Stimulated activated CD4-positive, alpha-beta T cell treated with anti-CD3 and anti-CD28 coated beads, Interleukin-1b, Interleukin-23, amount 100 ng/mL, for 1 hour (primary cell): ENCODE measurements at places on chromosomes 1 and 21.

GRCh38 chr1:31977385-31978131 is 36.1 kb upstream of the KHDRBS1 start:
- DNase-seq = no peak

DNA sequence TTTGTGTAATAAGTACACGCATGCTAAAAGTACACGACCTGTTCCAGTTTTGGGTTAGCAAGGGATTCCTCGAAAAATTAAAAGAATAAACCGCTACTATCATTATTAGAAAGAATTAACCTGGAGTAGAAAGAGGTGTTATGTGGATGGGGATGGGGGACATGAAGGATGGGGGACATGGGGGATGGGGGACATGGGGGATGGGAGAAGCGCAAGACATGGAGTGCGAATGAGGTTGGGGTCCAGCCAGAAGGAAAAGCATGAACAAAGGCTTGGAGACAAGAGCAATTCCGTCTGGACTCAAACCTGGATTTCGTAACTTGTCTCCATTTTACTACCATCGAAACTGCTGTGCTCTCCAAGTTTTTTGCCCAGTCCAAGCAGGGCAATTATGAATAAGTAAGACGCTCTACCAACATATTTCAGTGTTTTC is 591 bp upstream of the KDM1A start:
- no peak for DNase-seq

- no peak for DNase-seq
Observed at GRCh38 chr1:156912310-156912709, 8.1 kb upstream of the LRRC71 start.

GRCh38 chr1:114319418-114319817 is 165.7 kb upstream of the SYT6 start:
- DNase-seq = no peak

- no peak for DNase-seq
Observed at GRCh38 chr1:66371233-66372005, 162.5 kb upstream of the SGIP1 start.

DNA sequence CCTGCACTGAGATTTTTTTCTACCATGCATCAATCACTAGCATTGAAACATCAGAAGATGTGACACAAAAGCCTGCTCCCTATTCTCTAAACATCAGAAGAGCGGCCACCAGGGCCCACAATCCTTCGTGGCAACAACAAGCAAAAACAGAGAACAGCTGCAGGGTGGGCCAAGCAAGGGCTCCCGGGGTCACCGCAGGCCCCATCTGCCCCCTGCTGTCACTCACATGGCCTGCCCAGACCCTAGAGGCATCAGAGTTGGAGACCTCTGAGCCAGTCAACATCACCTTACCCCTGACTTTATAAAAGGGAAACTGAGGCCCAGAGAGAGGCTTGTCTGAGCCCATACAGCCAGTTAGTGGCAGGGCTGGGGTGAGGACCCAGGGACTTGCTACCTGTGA is 1.8 kb downstream of the LAPTM5 start:
- no peak for DNase-seq

GRCh38 chr1:105686026-105686425 is 1370.4 kb upstream of the PRMT6 start:
- no peak for DNase-seq

GRCh38 chr21:45302082-45303061 is 14.7 kb upstream of the POFUT2 start:
- DNase-seq = no peak

DNA sequence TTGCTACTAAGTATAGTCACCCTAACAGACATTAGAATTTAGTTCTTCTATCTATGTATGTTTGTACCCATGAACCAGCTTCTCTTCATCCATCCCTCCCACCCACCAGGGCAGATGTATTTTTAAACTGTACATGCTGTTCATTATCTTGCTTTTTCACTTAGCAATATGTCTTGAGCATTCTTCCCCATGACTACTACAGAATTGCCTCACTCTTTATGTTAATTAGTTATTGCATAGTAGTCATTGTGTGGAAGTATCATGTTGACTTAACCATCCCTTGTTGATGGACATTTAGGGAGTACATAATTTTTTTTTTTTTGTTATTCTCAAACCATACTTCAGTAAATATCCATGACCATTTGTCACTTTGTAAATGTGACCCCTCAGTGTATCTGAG is 9.9 kb downstream of the HUNK start:
- DNase-seq = no peak

DNA sequence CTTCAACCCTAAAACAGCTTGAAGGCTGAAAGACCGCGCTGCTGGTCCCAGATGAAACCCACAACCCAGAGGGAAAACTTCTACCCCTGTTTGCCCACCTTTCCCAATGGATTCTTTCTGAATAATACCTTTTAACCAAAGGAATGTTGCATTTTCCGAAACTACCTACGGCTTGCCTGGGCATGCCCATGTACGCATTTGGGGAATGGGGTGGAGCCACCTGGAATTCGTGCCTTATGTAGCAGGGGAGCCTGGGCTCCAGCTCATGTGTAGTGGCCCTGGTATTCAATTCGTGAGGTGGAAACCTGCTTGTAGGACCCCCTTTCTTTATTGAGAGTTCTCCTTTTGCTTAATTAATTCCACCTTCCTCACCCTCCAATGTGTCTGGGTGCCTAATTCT is 256.6 kb upstream of the RGS18 start:
- DNase-seq = no peak

- no peak for DNase-seq
Observed at GRCh38 chr1:5585256-5585655, 407.0 kb downstream of the NPHP4 start.

GRCh38 chr1:151144474-151145303 is 1.7 kb downstream of the SEMA6C start:
- no peak for DNase-seq

DNA sequence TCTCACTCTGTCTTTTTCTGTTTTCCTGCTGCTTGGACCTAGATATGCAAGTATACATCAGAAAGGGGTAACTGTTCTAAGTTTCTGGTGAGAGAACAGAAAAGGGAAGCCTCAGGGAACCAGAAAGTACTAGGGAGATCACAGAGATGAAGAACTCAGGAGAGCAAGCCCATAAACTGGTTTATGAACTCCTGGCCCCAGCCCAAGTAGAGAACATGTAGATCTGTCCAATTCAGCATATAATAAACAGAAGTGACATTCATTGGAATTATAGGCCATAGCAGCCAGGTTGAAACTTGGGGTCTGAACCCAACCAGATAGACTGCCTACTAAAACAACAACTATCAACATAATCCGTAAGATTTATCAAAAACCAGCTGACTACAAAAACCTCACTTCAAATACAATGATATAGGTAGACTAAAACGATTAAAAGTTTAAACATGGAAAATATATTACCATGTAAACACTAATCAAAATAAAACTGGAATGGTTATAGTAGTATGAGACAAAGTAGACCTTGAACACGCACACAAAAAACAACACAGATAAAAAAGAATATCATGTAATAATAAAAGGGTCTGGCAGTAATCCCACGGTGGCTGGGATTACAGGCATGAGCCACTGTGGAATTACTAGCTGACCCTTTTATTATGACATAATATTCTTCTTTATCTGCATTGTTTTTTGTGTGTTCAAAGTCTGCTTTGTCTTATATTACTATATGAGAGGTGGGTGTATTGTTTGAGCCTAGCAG is 65.0 kb downstream of the ZSWIM5 start:
- DNase-seq = no peak

DNA sequence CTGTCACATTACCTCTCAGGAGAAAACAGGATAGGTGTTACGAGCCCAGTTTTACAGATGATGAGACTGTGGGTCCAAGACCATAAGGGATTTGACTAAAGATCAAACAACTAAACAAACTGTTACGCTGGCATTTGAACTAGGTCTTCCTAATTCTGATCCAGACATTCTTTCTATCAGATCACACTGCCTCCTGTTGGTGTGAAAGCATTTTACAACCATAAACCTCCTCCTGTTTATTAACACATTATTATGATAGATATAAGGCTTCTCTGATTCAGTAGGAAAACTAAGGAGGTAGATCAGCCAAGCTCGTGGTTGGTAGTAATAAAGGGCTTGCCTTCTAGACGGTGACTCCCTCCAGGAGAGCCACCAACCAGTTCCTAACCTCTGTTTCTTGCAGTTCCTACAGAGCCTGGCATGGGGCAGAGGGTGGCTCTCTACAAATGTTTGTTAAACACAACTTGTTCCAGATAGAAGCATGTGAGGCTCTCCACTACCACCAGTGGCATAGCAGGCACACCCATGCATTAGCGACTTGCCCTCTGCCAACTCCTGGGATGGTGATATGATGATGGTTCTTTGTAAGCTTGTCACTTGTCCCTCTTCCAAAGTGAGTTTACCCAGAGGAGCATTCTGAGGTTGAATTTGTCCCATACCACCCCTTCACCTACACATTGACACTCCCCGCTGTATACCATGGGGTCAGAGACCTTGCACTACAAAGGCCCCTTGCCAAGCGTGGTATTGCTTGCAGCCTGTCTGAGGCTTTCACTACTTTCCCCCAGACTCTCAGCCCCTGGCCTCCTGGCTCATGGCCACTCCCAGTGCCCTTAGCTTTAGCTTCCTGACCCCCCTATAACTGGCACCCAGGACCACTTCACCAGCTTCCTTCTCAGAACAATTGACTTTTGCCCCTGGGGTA is 96.4 kb upstream of the HOOK1 start:
- no peak for DNase-seq

DNA sequence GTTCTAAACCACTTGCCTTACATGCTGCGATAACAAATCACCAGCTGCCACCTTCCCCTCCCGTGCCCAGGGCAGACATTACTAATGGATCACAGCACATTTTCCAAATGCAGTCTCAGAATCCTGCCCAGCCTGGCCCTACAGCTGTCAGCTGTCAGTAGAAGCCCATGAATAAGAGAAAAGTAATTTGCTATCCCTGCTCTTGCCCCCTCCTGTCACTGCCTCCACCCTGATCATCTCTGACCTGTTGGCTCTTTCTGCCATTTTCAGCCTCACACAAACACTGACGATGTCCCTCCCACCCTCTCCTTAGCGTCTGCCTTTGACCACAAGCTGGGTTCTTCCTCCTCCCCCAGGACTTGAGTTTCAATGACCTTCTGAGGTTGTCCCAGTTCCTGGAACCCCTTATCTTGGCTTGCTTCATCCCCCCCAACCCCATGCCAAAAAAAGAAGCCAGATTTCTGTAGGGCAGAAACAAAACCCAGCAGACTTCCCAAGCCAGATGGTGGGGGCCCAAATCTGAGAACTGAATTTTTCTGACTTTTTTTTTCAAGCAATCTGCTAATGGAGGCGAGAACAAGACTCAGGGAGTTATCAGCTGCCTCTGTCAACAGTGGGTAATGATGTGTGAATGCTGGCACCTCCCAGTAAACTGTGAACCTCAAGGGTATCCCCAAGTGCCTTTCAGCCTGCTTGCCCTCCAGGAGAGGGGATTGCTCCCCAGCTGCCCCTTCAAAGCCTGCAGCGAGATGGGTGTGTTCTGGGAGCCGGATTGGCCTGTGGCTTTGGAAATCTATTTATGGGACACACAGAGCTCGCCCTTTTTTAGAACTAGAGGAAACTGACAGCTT is 216.5 kb upstream of the VAMP3 start:
- no peak for DNase-seq

GRCh38 chr1:228334226-228334935 is 72.3 kb downstream of the TRIM11 start:
- no peak for DNase-seq

DNA sequence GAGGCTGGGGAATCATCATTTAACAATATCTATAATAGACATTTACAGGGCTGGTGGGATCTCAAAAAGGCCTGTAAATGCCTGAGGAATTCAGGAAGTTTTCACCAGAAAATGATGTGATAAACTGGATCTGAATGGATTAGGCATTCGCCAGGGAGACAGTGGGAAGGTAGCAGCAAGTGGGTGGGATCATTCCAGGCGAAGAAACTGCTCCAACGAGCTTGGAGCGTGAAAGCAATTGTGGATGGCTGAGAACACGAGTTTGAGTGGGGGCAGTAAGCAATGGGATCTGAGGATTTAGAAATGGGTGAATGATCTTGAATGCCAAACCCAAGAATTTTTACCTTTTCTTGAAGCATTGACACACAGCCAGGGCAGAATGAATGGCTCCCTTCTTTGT is 8.9 kb upstream of the NDUFS5 start:
- no peak for DNase-seq

DNA sequence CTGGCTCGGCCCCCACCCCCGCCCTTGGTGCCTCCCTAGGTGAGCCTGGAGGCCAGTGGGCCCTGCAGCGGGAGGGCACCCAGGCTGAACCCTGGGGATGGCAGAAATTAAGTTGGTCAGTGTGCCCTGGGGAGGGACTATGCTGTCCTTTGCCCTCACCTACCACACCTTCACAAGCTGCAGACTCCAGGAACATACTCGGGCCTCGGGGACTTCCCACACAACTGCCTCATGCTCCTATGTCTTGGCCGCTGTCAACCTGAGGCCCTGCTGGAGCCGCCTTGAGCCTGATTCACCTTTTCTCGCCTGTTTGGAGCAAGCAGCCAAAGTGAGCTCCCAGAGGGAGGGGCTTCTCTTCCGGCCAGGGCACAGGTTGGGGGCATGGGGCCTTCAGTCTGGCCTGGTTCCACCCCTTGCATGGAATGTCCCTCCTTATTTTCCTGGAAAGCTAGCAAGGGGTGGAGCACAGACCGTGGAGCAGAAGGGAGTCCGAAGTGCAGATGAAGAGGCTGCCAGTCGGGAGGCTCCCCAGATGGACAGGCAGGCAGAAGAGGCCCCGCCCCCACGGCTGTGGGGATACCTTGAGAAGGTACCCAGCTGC is 24.7 kb downstream of the KNCN start:
- DNase-seq = no peak

GRCh38 chr1:236016782-236017400 is 48.0 kb downstream of the NID1 start:
- no peak for DNase-seq

DNA sequence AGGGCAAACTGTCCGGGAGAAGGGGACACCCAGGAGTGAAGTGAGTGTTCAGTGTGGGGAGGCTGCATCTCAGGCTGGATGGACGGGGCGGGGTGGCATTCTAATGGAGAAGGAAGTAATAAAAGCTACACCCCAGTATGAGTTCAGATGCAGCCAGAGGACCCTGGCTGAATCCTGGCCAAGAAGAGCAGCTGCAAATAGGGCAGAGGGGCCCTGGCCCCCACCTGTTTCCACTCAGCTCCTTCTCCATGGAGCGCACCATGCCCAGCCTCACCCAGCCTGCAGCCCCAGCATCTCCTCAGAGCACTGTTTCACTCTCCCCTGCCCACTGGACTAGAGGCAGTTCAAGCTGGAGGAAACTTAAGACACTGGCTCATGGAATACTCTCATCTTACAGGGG is 46.4 kb downstream of the KCND3 start:
- no peak for DNase-seq

DNA sequence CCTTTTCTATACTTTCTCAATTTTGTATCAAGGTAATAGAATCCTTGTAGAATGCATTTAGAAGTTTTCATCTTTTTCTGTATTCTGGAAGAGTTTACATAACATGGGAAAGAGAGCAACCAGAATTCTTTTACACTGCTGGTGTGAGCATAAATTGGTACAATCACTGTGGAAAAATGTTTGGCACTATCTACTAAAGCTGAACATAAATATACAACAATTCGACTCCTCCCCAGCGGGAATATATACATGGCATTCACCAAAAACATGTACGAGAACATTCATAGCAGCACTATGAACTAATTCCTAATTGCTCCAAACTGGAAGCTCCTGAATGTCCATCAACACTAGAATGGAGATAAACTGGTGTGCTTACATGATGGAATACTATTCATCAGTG is 1.8 kb upstream of the ACBD6 start:
- no peak for DNase-seq

GRCh38 chr1:204201348-204202040 is 5.2 kb upstream of the KISS1 start:
- DNase-seq = no peak
